ELR (cell line): ENCODE measurements at places on chromosomes 7 and 10.
A peak's percentile ranks its signal among the peaks of the same experiment; 100 is the strongest.

GRCh38 chr10:36773652-36774051, 351.7 kb upstream of the ANKRD30A start:
- DNase-seq = no peak

- no peak for DNase-seq
These were observed 23.6 kb upstream of the ITGB8 start for GRCh38 chr7:20307119-20307518.

GRCh38 chr7:23462846-23463245, 7.4 kb downstream of the IGF2BP3 start:
- DNase-seq = peak; percentile 63

DNA sequence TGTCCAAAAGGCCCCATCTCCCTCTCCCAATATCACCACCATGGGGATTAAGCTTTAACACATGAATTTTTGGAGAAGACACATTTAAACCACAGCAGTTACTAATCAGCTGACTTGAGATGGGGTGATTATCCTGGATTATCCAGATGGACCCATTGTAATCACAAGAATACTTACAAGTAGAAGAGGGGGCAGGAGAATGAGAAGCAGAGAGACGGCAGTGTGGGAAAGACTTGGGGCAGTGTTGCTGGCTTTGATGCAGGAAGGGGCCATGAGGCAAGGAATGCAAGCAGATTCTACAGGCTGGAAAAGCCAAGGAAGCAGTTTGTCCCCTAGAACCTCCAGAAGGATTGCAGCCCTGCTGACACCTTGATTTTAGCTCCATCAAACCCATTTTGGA, 30.7 kb upstream of the INMT start:
- no peak for DNase-seq

- no peak for DNase-seq
These were observed 543.2 kb upstream of the SEMA3D start for GRCh38 chr7:85730012-85730411.

DNA sequence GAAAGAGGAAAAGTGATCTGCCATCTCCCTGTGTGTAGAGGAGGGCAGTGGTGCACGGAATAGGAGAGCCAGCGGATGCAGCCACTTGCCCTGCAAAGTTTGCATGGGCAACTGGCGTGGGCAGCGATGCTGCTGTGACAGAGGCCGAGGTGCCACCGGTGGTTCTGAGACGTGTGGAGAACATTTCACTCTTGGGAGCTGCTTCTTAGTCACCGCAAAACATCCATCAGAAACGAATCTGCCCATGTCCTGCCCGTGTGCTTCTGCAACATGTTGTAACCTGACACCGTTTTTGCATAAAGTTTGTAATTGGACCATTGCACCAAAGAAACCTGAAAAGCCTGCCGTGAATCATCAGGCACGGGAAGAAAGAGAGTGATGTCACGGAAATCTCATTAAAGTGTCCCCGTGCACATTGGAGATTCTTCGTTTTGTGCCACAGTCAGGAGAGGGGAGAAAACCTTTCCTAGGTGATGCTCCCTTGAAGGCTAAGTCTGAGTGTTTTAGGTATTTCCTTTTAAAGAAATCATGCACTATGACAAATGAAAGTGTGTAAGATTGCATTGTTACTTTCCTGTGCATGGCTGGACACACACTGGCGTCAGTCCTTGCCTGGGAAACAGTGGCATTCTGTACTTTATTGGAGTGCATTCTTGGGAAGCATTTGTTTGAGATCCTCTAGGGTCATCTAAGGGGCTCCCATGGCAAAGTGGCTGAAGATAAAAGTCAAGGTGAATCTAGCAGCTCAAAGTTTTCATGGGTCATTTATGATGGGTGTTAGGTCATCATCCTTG, 302.6 kb downstream of the KLF6 start:
- peak; percentile 93 for DNase-seq

GRCh38 chr7:144784943-144785342, 50.9 kb downstream of the TPK1 start:
- DNase-seq = no peak

GRCh38 chr7:15495170-15495569, 66.6 kb downstream of the AGMO start:
- no peak for DNase-seq

DNA sequence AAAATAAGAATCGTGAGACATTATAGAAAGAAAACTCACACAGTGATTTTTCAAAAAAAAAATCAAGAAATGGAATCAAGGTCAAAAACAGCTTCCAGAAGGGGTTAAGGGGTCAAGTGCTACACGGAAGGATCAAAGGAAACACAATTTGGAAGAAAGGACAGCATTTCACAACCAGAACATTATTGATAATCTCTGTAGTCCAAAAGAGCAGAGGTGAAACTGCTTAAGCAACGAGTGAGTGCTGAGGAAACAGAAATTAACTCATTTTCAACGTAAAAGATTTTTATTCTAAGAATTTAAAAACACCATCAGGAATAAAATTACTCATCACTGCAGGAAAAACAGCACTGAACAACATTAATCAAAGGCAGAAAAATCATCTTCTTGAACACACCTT, 23.5 kb downstream of the MINDY3 start:
- no peak for DNase-seq

GRCh38 chr10:100988166-100988565, 823 bp downstream of the TWNK start:
- no peak for DNase-seq

GRCh38 chr7:140902303-140902953, 22.3 kb downstream of the BRAF start:
- no peak for DNase-seq

DNA sequence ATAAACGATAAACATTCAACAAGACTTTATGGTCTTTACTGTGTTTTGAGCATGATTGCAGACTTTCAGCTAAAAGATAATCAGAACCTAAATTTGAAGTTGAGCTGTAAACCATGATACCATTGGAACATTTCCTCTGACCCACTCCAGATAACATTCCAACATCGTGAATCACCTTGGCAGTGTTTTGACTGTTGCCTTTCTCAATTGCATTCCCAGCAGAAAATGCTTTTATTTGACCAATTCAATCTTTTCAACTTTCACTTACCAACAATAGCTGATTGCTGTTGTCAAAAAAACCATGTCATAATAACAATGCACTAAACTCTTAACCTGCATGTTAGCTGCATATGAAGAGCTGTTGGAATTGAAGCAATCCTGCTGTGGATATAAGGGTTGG, 165.5 kb downstream of the MDFIC start:
- peak; percentile 84 for DNase-seq

GRCh38 chr7:133635541-133635940, 382.7 kb downstream of the EXOC4 start:
- DNase-seq = no peak

DNA sequence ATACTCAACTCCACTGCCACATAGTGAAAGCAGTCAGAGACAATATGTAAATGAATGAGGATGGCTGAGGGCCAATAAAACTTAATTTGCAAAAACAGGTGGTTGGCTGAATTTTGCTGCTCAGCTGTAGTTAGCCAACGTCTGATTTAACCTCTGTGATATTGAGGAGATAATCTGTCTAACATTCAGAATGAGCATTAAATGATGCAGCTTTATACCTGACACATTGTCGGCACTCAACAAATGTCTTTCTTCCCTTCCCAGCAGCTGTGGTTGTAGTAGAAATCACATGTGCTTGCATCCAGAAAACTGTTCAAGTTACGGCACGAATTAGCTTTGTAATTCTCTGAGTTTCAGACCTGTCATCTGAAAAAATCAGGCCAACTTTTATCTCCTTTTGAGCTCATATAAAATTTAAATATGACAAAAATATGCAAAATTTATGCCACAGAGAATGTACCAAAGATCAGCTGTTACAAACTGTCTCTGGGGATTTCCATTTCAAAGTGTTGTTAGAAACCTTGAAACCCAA, 1239.7 kb downstream of the GATA3 start:
- DNase-seq = no peak

GRCh38 chr7:55155351-55156117, 136.7 kb downstream of the EGFR start:
- DNase-seq = no peak

DNA sequence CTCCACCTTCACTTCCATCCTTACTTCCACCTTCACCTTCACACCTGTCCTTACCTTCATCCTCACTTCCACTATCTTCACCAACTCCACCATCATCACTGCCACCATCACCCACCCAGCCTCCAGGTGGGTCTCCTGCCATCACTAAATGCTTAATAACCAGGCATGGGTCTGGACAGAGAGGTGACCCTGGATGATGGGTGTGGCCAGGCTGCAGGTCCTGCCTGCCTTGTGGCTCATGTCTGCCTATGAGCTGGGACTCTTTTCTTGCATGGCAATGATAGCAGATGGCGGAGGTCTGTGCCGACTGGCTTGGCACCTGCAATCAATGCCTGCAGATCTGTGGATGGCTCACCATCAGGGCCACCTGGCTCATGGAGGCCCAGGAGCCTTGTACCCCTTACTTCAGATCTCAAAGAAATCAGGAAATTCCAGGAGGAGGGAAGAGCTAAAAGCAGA, 60.1 kb upstream of the ELN start:
- no peak for DNase-seq

DNA sequence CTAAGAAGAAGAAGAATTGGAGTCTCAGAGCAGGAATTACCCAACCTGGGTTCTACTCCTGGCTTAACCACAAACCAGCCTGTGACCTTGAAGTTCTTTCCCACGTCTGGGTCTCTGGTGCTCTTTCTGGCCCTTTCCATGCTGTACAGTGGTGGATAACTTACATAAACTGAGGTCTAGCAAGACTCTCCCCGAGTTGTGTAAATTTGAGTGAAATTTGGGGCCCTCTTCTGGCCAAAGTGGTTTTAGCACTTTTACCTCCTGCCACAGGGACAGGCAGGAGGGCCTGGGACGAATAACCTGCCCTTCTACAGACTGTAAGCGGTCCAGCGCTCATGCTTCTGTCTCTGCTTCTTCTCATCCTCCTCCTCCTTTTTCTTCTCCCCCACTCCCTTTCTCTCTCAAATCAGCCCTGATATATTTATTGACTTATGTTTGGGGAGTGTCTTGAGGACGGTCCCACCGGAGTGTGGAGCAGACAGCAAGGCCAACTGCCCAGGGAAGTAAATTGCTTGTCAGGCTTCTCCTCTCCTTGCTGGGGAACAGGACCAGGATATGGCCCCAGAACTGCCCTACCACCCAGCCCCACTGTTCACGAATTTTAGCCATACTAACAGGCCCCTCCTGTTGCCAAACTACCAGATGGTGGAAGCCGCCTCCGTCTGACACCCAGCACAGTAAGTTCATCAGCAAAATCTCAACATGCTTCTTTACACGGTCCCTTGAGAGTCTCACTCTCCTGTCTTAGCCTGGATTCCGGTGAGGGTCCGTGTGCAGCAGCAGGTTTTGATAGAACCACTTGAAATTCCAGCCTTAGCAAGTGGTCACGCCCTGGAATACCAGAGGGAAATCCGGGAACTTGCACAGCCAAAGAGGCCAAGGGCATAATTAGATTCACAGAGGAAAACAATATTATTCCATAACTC, 4.0 kb upstream of the SH3PXD2A start:
- peak; percentile 74 for DNase-seq

DNA sequence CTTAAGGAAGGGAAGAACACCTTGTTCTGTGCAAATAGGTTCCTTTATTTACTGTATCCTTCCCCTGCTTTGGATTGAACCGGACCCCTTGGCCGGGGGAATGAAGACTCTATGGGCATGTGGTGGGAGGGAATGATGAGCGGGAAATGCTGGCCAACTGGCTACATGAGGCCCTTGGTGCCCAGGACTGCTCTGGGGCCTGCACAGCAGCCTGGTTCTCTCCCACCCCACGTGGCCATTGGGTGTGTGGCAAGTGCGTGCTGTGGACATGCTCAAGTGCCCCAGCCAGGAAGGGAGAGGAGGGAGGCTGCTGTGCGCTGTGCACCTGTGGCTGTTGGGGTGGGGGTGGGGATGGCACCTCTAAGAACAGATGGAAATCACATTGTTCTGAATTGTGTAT, 917.0 kb upstream of the GHITM start:
- DNase-seq = no peak
